ENCODE measurements at places on chromosomes 13 and 19.

GRCh38 chr19:10748927-10749434 is 31.1 kb downstream of the DNM2 start:
- DNase-seq = no peak

DNA sequence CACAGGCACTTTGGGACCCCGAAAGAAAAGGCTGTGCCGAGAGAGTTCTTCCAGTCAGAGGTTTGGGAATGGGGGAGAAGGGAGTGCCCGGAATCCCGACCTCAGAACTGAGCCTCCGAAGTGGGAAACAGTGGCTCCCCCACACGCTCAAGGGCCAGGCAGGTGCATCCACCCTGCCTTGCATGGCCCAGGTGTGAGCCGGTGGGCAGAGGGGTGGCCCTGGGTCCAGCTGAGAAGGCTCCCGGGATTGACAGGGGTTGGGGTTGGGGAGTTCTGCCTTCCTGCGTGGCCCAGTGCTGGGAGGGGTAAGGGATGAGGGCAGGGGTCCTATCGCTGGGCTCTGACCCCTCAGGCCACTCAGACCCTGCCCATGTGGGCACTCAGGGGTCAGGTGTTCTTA is 163.5 kb upstream of the TUBA3C start:
- DNase-seq = no peak

GRCh38 chr19:18809149-18809868 is 18.2 kb upstream of the COMP start:
- DNase-seq = no peak

GRCh38 chr19:52237197-52237596 is 32.2 kb upstream of the ZNF766 start:
- DNase-seq = no peak

DNA sequence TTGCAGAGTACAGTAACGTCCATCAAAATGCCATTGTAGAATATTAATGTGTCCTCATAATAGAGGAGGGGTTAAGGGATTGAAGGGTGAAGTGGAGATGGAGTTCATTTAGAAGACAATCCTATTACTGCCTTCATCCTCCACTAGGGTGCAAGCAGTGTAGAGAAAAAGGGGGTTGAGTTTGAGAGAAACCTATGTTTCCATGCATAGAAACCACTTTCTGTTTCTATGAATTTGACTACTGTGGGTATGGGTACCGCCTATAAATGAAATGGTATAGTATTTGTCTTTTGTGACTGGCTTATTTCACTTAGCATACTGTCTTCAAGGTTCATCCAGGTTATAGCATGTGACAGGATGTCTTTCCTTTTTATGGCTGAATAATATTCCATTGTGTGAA is 156.0 kb downstream of the GGACT start:
- no peak for DNase-seq

GRCh38 chr19:7924241-7924640 is 1.7 kb downstream of the CTXN1 start:
- DNase-seq = no peak

DNA sequence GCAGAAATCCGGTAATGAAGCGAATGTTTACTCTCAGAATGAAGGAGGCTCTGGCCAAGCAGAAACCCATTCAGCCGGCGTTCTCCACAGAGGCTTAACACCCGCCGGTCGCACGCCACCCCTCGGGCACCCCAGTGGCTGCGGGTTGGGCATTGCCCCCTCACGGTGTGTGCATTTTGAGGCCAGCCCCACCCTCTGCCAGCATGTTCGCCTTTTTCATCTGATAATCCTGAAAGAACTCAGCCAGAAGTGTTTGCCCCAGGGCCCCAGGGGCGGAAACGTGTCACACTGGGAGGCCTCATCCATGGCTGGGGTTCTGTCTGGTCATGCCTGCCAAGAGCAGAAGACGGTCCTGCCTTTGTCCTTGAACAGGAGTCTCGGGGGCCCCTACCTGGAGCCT is 34.2 kb downstream of the COMP start:
- DNase-seq = no peak

DNA sequence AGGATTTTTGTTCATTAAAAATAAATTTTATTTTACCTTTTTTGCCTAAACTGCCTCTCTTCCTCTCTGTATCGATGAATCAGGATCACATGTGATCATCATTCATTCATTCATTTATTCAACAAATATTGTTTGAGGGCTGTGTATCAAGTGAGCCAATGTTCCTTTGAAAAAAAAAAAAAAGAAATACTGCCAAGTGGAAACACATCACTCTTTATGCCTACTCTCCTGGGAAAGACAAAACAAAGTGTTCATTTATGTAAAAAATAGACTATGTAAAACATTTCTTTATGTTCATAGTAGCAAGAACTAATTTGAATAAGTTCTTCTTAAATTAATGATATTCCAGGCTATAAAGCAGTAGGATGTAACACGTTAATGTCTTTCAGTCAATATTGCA is 233.1 kb downstream of the POSTN start:
- no peak for DNase-seq

DNA sequence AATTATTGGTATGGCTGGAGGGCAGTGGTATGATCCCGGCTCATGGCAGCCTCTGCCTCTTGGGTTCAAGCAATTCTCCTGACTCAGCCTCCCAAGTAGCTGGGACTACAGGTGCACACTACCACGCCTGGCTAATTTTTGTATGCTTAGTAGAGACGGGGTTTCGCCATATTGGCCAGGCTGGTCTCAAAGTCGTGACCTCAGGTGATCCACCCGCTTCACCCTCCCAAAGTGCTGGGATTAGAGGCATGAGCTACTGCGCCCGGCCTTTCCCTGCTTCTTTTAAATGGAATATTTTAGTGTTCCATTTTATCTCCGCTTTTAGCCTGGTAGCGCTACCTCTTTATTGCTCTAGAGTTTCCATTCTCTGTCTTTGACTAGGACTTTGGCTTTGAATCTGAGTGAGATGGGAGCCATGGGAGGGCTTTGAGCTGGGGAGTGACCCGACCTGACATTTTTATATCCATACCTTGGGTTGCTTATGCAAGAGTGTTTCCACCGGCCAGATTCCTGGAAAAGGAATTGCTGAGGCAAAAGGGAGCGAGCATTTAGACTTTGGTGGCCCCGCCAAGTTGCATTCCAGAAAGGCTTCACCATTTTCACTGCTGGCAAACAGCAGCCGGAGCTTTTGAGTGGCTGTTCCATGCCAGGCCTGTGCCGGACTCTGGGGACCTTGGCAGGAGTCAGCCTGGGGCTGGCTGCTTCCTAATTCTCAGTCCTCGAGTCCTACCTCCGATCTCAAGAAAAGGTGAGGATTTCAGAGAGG is 22.9 kb downstream of the BICRA start:
- DNase-seq = no peak

- no peak for DNase-seq
Observed at GRCh38 chr19:35061583-35062373, 20.3 kb downstream of the HPN start.

DNA sequence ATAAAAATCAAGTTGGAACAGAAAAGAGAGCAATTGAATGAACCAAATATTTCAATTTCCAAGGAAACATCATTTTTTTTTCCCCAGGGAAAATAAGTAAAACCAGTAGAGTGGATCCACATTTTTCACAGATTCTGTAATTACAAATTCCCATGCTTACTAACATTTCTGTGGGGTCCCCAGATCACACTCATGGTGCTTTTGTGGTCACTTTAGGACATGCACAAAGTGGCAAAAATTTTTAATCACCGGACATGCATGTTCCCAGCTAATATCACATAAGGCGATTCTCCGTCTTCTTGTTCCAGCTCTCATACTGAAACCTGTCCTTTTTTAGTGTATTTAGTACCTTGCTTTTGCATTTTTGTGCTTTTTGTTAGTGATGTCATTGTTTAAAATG is 748.2 kb upstream of the SLITRK1 start:
- no peak for DNase-seq

- DNase-seq = peak; percentile 11
Observed at GRCh38 chr19:18205200-18205892, 1.5 kb upstream of the RAB3A start.

DNA sequence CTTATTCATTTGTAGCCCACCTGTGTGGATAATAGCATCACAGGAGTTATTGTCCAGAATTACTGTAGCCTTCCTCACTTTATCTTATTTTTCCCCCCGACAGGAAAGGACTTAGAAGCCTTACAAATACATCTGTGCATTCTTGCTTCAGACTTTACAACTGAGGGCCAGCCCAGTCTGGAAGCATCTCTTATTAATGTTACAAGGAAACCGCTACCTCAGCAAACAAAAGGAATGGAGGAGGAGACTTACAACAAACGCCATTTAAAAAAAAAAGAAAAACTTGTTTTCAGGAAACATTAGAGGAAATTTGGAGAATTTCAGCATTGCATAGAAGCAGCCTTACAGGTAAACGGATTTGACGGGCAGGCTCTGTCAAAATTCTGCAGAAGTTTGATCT is 45.2 kb downstream of the GARRE1 start:
- no peak for DNase-seq

- DNase-seq = no peak
Observed at GRCh38 chr13:75550159-75550567, 572 bp downstream of the UCHL3 start.
